Activated CD4-positive, alpha-beta T cell treated with anti-CD3 and anti-CD28 coated beads, Interleukin-2, Interleukin-4, amounts not matched to agents 100 ng/mL and 50 ng/mL, durations not matched to agents 16 hours and 8 hours (primary cell): ENCODE measurements at places on chromosomes 3 and 15.

DNA sequence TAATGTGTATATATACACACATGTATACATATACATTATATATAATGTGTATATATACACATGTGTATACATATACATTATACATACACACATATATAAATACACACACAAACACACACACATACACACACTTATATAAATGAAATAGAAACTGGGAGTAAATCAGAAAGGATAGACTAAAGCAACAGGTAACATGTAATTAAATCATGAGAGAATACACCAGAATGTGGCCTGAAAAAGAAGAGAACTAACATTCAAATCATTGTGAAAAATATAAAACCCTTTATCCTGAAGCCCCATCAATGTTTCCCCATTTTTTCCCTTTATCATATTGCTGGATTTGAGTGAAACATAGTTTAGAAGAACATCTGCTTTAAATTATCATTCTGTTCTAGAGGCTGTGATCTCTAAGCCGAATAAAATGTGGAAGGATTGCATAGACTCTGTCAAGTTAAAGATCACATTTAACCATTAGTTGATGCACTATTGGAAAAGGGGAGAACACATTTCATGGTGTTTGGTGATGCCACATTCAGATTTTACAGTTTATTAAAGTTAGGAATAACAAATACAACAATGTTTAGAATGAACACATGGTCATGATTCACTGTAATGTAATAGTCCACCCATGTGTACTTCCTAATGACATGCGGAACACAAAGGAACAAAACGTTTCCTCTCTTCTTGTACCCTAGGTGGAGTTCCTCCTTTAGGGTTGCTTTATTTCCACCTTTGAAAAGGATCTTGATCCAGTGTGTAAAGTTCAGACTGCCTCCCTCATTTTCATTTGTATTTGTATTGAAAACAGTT, 12.5 kb upstream of the THRB start:
- no peak for DNase-seq

GRCh38 chr3:123283657-123284398, 82.1 kb downstream of the SEC22A start:
- DNase-seq = no peak

DNA sequence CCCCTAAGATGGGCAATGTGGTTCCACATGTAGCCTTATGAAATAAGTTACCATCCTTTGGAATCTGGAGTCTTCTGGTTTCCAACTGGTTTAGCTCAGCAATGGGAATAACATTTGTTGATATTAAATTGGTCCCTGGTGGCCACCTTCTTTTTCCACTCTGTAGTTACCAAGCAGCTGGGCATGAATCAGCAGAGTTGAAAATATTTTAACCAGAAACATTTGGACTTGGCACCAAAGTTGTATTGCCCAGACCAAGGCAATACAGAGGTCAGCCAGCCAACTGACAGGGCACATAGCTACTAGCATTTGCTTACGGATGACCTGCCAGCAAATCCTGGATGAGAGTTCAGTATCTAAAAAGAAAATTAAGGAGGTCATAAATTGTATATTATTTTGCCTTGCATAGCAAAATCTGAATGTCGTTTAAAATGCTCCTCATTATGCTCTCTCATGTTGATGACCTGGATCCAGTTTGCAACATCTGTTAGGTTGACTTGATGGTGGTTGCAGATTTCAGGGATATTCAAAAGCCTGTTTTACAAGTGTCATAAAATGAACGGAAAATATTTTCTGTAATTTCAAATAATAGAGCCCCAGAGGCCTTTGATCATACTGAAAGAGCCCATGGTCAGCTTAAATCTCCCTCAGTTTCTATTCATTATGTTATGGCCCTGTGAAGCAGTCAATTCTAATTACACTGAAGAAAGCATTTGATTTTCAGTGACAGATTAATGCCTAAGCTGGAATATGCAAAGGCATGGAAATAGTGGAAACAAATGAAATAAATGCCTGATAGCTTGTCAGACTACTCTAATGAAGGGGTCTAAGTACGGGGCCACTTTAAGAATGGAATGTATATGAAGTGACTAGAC, 54.6 kb downstream of the PPM1L start:
- no peak for DNase-seq

DNA sequence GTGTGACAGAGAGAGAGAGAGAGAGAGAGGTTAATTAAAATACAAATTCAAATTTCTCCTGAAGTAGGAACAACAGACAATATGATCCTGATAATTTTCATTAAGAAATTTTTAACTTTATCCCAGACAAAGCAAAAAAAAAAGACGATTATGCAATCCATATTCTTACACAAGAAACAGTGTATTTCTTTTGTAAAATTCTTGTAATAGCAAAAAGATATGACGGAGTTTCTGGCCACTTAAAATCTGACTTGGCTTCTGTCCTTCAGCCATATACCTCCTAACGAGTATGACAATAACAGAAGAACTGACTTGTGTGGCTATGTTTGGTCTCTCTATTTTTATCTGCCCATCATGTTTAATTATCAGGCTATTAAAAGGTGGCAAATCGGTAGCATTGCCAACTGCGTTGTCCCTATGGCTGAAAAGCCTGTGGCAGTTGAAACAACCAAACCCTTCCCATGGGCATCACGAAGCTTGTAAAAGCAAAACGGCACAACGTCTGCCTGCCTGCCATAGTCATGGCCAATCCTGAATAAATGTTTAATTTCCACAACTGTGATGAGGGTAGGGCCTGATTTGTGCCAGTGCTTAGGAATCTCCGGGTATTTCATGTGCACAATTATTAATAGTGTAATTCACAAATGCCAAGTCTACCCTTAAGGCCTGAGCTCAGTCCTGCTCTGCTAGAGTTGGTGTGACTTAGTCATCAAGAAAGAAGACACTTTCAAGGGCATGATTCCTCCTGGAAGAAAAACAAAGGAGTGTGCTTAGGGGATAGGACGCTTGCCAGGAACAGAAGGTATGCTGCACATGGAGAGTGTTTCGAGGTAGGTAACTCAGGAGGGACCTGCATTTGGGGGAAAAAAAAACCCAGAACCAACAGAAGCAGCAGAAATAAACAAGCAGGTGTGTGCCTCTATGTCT, 1090.2 kb downstream of the FHIT start:
- no peak for DNase-seq

- DNase-seq = no peak
Observed at GRCh38 chr3:99895131-99895696, 77.6 kb downstream of the CMSS1 start.

DNA sequence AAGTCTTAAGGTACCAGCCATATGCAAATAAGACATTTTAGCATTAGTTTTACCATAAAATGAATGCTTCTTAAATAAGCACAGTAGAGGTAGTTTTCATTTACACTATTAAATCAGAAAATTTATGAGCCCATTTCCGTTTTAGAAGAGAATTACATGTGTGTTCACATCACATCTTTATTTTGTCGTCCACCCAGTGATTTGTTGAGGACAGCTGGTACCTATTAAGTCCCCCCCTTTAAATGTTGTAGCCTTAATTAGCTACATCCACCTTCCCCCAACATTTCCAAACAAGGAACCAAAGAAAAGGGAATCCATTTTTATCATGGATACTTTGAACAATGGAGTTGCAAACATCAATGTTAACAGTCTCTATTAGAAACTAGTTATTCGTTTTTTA, 6.8 kb downstream of the IL17RD start:
- DNase-seq = no peak

DNA sequence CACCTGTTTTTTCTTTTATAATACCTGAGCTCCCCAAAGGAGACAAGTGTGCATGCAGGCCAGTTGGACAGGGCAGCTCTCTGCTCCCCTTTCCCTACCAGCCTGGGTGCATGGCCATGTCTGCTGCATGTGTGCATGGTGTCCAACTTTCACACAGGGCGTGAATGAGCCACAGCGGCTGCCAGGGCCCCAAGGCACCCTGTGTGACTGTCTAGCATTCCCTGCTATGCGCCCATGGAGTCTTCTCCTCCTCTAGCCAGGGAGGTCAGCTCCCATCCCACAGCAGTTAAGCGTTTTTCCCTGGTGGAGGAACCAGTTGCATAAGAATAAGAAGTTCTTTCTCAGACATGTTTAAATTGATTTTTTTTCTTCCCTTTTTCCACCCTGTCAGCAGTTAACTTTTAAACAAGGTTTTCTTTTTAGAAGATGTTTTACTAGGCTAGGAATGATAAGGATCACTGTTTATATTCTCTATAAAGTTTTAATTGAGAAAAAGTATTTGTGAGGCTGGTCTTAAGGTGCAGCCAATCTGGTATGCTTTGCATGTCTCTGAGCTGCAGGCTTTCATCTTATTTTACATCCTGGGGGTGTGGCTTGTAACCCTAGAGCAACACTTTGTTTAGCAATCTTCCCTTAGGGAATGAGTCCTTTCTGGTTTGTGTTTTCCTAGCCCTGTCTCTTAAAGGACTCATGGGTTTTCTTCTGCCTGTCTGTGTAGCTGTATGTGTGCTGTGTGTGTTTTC, 20.5 kb upstream of the OR5H1 start:
- no peak for DNase-seq

DNA sequence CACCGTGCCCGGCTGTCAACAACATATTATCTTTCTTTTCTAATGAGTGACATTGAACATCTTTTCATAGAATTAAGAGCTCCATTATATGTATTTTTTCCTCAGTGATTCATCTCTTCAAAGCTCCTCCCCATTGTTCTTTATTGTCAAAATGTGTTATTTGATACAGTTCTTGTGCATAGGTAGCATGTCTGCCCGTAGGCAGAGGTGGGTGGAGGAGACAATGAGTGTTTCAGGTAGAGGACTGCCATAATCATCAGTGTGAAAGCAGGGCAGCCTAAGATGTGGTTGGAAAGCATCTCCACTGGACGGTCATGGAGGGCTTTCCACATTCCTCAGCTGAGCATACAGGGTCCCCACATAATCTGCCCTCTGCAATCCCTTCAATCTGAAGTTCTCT, 452.0 kb upstream of the MCTP2 start:
- DNase-seq = no peak

- no peak for DNase-seq
Observed at GRCh38 chr3:172038798-172039435, 461 bp upstream of the FNDC3B start.

DNA sequence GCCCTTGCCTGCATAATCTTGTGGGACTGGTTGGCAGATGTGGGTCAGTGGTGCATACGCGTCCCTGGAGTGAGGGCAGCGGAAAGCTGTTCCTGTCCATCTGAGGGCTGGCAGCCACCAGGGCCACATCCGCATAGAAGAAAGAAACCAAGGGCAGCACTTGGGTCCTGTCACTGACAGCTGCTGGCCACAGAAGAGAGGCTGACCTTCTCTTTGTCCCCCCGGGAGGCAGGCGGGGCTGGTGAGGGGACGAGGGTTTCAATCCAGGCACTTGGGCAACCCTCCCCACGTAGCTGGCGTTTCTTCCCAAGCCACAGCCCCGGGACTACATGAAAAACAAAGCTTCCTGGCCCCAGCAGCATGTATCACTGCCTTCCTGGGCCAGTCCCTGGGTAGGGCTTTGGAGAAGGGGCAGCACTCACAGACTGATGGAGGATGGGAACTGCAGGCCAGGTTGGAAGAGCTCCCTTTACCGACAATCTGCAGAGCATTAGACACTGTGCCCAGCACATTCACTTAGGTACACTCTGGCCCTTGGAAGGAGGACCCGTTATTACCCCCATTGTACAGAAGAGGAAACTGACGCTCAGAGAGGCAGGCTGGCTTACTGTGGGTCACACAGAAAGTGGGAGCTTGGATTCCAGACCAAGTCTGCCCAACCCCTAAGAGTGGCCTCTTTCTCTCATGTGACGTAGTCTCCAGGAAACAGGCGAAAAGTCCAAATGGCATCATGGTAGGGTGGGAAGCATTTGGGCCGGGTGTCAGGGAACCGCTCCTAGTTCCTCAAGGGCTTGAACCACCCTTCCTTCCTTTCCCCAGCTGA, 78.8 kb upstream of the SLC6A6 start:
- DNase-seq = no peak

DNA sequence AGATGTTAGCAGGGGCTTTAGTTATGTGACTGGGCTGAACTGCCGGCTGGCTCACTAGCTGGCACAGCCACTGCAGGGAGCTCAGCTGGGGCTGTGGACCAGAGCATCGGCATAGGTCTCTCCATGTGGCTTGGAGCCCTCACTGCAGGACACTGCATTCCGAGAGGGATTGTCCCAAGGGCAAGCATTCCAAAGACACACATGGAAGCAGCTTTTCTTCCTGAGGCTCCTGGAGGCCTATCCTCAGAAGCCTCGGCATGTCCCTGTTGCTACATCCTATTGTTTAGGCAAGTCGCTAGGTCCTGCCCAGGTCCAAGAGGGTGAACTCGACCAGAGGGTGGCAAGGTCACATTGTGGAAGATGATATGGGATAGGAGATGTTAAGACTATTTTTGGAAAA, 209.8 kb downstream of the PLCL2 start:
- no peak for DNase-seq

GRCh38 chr15:64901141-64901540, 10.6 kb upstream of the ANKDD1A start:
- DNase-seq = no peak

GRCh38 chr15:72057548-72058091, 60.3 kb downstream of the MYO9A start:
- DNase-seq = no peak

- no peak for DNase-seq
Observed at GRCh38 chr3:128390867-128391266, 75.8 kb downstream of the DNAJB8 start.

GRCh38 chr15:101250341-101250831, 1.5 kb downstream of the CHSY1 start:
- no peak for DNase-seq

- no peak for DNase-seq
Observed at GRCh38 chr15:99452010-99452409, 113.8 kb upstream of the MEF2A start.

- no peak for DNase-seq
Observed at GRCh38 chr3:170397685-170398084, 21.0 kb upstream of the CLDN11 start.

GRCh38 chr15:87739081-87739480, 517.5 kb downstream of the NTRK3 start:
- DNase-seq = no peak

GRCh38 chr15:31010036-31010435, 18.6 kb upstream of the MTMR10 start:
- DNase-seq = no peak

- no peak for DNase-seq
Observed at GRCh38 chr3:191068946-191069813, 129.9 kb upstream of the OSTN start.

DNA sequence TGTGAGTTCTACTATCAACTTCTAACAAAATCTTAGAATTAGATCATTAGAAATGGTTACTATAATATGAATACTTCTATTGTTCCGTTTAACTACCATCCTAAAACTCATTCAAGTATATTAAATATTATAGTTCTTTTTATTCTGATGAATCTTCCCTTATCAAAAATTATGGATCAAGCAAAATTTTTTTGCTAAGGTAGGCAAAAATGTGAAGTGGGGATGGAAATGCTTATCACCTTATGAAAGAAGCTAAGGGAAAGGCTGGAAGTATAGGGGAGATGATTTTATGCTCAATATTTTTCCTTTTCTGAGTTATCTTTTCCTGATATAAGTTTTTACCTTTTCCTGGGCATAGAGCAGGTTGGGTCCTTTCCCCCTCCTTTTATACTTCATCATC, 40.7 kb upstream of the CCDC39 start:
- no peak for DNase-seq

- DNase-seq = no peak
Observed at GRCh38 chr15:82047453-82048400, 1.9 kb upstream of the MEX3B start.
